T-helper 1 cell (primary cell): ENCODE measurements at places on chromosomes 3 and 15.

- no peak for DNase-seq
Observed at GRCh38 chr3:127814325-127814781, 8.0 kb downstream of the MGLL start.

- DNase-seq, result no peak
Observed at GRCh38 chr15:68991723-68992122, 22.8 kb upstream of the NOX5 start.

DNA sequence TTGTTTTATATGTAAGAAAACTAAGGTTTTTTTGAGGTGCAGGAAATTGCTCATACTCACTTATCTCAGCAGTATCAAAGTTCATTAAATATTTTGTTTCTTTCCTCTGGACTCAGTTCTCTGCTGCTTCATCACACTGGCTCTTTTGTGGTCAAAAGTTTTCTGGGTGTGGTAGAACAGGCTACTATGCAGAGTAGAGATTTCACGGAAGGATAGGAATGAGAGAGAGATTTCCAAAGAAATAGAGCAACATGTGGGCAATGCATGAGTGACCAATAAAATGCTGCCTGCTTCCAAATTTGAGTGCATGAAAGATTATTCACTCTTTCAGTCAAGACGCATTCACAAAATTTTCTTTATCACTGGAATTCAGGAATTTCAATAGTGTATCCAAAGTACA, 577.3 kb upstream of the SEMA6D start:
- DNase-seq, result no peak

DNA sequence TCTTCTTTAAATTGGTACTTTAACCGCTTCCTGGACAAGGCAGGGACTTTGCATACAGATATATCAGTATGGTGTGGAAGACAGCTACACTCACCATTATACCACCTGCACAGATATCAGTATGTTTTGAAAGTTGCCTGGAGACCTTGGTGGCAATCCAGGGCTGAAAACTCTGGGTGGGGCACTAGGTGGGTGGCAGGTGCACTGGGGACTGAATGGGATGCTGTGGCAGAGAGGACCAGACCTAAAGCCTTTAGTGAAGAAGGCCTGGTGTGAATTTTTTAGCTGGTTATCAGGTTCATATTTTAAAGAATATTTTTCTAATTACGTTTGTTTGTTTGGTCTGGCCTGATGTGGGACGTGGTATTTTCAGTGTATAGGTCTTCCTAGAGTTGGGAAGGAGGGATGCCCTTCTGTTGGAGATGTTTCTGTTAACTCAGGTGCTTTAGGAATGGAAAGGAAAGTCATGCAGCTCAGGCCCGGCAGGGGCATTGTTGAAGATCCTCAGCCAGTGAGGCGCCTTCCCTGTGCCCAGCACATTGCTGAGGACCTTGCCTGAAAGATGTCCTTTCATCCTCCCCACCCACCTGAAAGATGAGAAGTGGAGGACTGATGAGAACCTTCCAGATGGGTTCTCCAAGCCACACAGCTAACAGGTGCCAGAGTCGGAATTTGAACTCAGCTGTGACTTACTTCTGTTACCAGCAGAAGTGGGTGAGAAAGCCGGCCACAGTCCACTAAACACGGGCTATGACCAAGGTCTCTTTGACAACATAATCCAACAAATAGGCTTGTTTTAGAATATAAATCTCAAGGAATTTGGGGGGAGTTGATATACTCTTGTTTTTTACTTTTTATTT, 77.3 kb downstream of the APBA2 start:
- DNase-seq, result no peak

- DNase-seq, result no peak
Observed at GRCh38 chr15:39142500-39142899, 438.4 kb upstream of the THBS1 start.
